Activated CD4-positive, alpha-beta T cell treated with anti-CD3 and anti-CD28 coated beads, Interleukin-2, amount 10 ng/mL, durations not matched to agents 7 days and 5 days (primary cell): ENCODE measurements at places on chromosomes 16 and 17.

DNA sequence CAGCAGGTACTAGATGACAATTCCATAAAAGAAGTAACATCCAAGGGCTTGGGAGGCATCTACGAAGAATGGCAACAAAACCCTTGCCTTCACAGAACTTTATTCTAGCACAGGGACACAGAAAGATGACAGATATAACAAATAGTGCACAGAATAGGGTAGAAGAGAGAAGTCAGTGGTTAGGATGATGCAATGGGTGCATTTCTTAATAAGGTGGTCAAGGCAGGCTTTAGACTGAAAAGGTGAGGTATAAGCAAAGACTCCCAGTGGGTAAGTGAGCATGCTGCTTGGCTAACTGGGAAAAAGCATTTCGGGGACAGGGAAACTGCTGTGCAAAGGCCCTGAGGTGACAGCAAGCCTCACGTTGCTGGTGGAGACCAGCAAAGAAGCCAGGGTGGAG lies 175.9 kb downstream of the XYLT1 start:
- no peak for DNase-seq

- no peak for DNase-seq
Measured at GRCh38 chr17:2120586-2121335, 65.9 kb downstream of the HIC1 start.

DNA sequence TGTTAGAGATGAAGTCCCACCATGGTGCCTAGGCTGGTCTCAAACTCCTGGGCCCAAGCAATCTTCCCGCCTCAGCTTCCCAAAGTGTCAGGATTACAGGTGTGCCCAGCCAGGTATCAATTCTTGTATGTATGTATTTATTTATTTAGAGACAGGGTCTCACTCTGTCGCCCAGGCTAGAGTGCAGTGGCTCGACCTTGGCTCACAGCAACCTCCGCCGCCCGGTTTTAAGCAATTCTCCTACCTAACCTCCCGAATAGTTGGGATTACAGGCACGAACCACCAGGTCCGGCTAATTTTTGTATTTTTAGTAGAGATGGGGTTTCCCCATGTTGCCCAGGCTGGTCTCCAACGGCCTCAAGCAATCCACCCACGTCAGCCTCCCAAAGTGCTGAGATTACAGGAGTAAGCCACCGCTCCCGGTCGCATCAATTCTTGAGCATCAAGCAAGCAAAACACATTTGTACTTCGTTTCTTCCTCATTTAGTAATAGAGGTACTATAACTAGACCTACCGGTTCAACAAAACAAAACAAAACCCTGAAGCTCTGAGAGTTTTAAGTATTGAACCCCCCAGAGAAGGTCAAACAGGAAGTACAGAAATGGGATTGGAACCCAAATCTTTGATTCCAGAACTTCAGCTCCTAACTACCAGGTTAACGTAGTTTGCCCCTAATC lies 1.0 kb upstream of the ZNF500 start:
- DNase-seq = no peak

DNA sequence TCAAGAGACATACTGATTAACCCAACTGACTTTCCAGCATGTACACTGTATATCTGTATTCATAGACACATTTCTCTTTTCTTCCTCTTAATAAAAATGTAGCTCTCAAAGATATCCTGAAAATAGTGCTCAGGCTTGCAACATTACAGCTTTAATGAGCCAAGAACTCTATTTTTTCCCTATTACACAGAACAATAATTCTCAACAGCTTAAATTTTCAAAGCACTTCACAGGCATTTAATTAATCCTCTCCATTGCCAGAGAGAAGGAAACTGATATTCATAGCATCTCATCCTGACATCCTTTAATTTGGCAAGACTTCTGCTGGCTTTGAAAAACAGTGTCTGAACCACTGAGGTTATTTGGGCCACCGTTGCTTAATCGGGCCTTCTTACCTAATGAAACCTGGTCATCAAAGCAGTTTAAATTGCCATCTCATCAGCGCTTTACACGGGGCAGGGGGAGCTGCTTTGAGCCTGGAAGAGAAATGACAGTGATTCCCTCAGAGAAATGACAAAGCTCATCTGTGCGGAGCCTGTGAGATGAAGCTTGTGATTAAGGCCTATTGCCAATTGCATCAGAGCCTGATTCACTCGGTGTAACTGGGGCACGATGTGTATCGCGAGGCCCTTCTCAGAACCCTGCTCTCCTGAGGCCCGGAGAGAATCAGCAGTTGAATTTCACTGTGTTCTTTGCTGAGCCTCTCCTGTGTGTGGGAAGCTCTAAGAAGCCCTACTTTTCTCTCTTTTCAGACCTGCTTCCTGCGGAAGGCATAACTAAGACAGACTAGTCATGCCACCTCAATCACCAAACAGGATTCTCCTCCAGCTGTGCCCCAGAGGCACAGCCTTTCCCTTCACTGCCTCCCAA lies 8.5 kb upstream of the SIAH1 start:
- DNase-seq = no peak

- DNase-seq = no peak
Measured at GRCh38 chr17:19728084-19728495, 11.7 kb upstream of the SLC47A2 start.

DNA sequence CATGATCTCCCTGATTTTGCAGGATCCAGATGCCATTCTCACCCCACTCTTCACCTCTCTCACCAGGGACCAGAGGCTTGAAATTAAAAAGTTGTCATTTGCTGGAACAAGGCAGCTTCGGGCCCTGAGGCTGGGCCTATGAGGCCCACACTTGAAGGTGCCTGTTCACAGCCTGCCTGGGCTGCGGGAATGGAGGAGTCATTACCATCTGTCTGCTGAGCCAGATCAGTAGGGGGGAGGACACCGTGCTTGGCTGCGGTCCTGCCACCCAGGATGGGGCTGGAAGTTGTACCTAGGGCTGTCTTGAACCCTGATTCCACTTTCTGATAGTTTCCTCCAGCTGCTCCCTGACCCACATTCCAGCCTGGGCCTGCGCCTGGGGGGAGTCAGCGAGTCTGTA lies 208.3 kb upstream of the N4BP1 start:
- no peak for DNase-seq

- DNase-seq = no peak
Measured at GRCh38 chr17:19748807-19749193, 702 bp upstream of the ALDH3A1 start.

DNA sequence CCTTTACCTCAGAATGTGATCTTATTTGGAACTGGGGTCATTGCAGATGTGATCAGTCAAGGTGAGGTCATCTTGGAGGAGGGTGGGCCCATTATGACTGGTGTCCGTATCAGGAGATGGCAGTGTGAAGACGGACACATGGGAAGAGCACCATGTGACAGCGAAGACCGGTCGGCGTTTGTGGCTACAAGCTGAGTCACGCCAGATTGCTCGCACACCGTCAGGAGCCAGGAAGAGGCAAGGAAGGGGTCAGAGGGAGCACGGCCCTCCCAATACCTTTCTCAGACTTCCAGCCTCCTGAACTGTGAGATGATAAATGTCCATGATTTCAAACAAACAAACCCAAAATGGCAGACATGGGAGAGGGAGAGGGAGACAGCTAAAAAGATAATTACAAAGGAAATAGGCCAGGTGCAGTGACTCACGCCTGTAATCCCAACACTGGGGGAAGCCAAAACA lies 13.2 kb downstream of the STARD3 start:
- no peak for DNase-seq

DNA sequence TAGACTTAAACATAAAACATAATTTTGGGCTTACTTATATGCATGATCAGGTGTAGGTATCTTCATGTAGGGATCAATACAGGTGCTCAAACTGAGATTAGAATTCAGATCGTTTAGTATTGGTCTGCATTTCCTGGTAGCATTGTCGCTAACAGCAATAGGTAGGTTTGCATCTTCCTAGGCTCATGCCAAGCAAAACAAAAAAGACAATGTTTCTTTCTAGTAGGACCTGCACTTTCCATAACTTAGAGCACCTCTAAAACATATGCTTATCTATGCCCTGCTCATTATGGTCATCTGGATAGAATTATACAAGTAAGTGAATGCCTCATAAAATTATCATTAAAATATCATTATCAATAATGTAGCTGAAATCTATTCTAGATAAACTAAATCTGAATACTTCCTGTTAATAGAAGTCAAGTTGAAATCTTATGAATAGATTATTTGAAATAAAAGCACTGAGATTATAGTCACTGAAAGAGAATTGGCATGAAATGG lies 26.7 kb downstream of the PCTP start:
- no peak for DNase-seq

DNA sequence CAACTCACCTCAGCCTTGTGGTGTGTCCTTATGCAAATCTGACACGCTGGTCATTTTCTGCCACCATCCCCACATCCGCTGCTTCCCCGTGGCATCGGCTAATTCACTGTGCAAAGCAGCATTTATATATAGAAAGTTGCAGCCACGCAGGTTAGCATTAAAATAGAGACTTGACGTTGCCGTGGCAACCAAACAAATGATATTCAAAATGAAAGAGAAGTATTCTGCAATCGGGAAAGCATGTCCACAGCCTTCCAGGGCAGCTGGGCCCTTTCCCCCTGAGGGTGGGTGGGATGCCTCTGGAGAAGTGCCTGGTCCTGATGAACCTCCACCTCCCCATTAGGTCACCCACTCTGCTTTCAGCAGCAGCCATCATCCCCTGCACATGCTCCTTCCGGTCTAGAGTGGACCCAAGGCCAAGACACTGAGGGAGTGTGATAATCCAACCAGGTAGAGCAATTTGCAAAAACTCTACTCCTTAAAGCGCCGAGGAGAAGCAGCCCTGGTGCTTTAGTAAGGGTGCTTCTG lies 138.7 kb downstream of the GAS7 start:
- no peak for DNase-seq

- no peak for DNase-seq
Measured at GRCh38 chr17:77329741-77330531, 189.2 kb downstream of the SEC14L1 start.

GRCh38 chr16:72819345-72819744 lies 228.6 kb downstream of the ZFHX3 start:
- DNase-seq = no peak
